ENCODE measurements at places on chromosomes 12 and 14.

DNA sequence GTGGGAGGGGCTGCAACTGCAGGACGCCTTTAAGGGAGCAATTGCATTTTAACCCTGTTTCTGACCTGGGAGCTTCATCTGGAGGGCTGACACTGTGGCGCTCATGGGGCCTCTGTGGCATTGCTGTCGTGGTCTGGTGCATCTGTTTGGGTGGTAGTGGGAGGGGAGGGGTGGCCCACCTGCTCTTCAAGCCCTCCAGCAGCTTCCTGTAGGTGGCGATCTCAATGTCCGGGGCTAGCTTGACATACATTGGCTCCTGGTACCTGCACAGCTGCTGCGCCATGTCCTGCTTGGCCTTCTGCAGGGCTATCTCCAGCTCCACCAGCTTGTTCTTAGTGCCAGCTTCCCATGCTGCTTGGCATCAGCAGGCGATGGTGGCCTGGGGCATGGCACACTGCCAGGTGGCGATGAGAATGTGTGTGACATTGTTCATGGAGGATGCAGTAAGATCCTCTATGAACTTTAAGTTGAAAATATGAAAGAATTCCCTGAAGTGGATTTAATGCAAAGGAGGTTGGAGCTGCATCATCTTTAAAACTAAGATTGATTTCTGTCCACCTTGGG lies 7.7 kb upstream of the KRT82 start:
- DNase-seq = no peak

DNA sequence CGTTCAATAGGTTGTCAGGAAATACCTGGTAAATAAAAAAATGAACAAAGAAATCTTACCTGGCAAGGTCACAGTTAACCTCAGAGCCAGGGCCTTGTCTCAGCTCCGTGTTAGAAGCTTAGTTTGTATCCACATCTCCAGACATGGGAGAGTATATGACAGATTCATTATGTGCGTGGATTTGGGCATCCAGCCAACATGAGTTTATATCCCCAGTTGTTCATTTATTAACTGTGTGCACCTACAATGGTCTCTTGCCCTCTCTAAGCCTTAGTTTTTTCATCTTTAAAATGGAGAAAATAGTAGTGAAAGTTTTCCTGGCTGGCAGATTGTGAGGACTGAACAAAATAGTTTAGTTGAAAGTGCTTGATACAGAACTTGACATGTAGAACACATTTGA lies 437.8 kb downstream of the NPAS3 start:
- no peak for DNase-seq

DNA sequence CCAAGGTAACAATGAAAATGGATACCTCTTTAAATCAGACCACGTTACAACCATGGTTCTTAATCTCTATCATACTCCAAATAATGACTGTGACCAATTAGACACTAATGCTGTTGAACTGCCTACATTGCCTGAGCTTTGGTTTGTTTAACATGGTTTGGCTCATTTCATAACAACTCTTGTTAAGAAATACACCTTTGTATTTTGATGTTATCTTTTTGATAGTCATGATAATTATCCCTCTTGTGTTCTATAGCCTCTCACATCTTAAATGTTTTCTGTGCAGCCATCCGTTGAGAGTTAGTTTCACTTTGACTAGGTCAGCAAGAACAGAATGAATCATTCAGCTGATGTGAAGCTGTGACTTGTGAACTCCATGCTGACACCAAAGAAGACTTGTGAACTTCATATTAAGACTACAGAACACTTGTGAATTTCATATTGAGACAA lies 75.5 kb upstream of the RERGL start:
- peak; percentile 65 for DNase-seq

DNA sequence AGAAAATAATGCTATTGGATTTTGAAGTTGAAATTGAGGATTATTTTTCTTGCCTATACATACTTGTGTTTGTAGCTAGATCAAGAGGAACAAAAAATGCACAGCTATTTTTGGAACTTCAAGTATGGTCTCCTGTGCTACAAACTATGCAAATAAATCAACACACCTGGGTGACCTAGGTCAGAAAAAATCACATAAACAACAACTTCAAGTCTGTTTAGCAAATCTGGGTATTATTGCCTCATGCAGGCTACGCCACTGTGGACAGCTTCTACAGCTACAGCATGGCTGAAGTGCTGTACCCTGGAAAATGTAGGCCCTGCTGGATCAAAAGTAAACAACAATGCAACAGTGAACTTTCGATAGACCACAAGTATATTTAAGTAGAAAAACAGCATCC lies 87.5 kb downstream of the SLC6A15 start:
- DNase-seq = no peak

DNA sequence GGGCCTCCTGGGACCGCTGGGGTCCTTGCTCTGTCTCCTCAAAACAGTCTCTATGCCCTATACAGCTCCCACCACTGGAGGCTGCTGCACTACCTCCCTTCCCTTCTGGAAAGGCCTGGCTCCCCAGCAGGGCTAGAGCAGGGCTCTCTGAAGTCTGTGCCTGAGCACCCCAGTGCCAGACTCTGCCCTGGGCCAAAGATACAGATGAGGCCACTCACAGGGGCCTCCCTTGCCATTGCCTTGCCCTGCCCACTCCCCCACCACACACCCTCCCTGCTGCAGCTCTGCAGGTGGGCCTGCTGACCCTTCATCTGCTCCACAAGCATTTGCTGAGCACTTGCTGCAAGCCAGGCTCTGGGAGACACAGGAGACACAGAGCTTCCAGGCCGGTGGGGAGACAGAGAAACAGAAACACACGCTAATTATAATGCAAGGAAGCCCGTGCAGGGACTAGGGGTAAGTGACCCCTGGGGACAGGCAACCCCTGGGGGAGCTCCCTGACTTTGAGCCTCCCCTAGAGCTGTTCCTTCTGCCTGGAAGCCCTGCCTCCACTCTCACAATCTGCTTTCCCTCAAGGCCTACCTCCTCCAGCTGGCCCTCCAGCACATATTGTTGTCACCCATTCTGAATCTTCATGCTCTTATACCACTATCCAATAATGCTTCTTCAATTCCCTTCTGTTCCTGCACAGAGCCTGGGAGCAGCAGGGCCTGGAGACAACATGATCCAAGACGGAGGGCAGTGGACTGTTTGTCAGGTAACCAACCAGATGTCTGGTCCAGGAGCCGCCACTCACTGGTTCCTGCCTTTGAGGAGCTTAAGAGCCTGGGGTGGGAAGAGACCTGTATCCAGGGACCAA lies 32.6 kb upstream of the PNMA1 start:
- no peak for DNase-seq

DNA sequence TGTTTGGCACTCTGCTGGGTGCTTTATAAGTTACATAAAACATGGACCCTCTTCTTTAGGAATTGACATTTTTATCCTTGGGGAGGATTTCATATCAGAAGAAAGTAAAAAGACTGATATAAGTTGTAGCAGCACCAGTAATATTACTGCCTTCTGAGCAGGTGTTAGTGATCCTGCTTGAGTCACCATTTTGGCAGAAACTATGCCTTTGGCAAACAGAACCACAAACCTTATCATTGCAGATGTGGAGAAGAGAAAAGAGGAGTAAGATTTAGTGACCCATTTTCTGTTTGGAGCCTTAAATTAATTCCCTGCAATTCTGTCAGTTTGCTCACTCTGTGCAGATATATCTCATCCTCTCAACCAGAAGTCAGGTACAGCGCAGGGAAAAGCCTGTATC lies 23.0 kb downstream of the ZNF410 start:
- DNase-seq = no peak

DNA sequence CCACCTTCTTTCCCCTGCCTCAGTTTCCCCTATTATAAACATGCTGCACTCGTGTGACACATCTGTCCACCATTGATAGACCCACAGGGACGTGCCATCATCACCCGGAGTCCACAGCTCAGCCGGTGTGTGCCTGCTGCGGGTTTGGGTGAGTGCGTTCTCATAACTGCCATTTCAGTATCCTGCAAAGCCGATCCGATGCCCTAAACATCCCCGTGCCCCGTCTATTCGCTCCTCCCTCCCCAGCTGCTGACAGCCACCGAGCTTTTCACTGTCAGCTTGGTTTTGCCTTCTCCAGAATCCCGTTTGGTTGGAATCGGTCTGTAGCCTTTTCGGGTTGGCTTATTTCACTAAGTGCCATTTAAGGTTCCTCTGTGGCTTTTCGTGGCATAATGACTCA lies 3.9 kb downstream of the LRCOL1 start:
- DNase-seq = no peak

DNA sequence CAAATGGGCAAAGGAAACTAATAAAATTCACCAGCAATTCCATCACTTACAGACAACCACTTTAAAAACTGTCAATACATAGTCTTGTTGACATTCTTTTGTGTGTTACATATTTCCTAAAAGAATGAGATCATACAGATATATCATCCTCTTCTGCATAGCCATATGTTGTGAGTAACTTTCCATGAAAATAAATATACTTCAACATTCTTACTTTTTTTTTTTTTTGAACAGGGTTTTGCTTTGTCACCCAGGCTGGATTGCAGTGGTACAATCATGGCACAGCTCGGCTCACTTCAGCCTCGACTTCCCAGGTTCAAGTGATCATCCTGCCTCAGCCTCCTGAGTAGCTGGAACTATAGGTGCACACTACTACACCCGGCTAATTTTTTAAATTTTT lies 20.9 kb downstream of the ZC2HC1C start:
- no peak for DNase-seq

- DNase-seq = no peak
These were observed 20.4 kb upstream of the LRTM2 start for GRCh38 chr12:1799882-1800400.

DNA sequence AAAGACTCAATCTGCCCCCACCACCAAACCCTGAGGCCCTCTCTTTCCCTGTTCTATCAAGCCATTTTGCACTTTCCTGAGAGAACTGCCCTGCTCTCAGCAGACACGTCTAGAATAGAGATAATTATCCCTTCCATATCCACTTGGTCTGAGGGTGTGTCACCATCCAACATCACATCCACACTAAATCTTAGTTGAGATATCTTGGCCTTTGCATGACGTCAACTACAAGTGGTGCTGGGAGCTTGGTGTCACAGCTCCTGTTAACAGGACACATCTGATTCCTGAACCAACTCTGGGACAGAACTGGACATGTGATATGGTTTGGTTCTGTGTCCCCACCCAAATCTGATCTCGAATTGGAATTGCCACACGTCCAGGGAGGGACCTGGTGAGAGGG lies 1109.2 kb downstream of the TMEM121 start:
- no peak for DNase-seq

GRCh38 chr14:39492267-39492666 lies 60.0 kb upstream of the FBXO33 start:
- no peak for DNase-seq

DNA sequence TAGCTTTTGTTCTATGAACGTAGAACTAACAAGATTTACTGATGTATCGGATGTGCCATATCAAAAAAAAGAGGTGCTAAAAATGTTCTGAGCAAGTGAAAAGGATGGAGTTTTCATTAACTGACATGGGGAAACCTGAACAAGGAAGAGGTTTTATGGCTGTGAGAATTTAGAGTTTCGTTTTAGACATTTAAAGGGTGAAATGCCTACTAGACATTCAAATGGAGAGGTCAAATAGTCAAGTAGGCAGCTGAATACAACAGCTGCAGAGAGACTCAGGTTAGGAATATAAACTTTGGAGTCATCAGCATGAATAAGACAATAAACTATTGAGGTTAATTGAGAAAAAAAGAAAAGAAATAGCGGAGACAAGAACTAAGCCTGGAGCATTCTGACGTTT lies 364.9 kb upstream of the GARIN6 start:
- DNase-seq = no peak

DNA sequence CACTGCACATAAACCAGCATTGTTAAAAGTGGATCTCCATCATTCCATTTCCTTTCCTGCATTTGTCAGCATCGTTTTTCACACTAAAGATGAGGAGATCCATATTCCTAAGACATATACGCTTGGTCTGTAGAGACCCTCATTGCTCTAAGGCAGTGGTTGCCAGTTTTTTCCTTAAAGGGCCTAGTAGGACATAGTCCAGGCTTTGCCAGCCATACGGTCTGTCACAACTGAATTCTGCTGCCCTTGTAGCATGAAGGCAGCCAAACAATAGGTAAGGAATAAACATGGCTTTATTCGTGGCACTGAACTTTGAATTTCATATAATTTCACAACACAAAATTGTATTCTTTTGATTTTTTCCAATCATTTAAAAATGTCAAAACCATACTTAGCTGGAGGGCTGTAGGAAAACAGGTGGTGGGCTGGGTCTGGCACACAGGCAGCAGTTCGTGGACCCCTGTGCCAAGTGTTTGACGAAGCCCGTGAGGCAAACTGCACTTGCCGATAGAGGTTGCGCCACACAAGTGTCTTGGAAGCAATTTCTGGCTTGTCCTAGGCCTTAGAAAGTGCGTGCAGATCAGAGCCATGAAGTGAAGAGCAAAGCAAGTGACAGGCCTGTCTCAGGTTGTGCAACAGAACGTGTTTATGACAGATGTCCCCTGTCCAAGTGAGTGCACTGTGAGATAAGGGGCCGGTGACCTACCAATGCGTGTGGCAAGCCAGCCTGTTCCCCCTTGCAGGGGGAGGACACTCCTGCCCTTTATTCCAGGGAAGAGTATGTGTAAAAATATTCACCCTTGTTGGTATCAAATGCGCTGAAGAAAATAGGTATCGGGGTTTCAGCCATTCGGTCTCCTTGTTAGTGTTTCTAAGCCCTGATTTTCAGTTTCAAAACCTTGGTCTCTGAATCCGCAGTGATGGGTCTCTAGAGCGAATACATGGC lies 916 bp upstream of the CHPT1 start:
- DNase-seq = no peak

- DNase-seq = no peak
These were observed 3.1 kb upstream of the BORCS5 start for GRCh38 chr12:12353807-12354206.

Data from GM06990 (cell line).